ENCODE measurements at places on chromosomes 2 and 18. TPM values are rescaled to one million over a fixed set of nuclear protein-coding genes. Genes with fewer than 3 reads are reported as not detected.

The NEB gene
- 0.12 TPM for total RNA-seq

The ELOA2 gene
- not detected for total RNA-seq

The UGT1A9 gene
- not detected for total RNA-seq

The HOXD11 gene
- total RNA-seq = not detected

The FAM237A gene
- total RNA-seq = not detected

The RAB6D gene
- not detected for total RNA-seq

The AAK1 gene
- 22.9 TPM for total RNA-seq

The PCARE gene
- total RNA-seq = not detected

Data from pericardium fibroblast (primary cell).